ENCODE measurements at places on chromosomes 4 and X.

GRCh38 chrX:129747533-129747932 is 8.8 kb downstream of the XPNPEP2 start:
- DNase-seq: no peak

DNA sequence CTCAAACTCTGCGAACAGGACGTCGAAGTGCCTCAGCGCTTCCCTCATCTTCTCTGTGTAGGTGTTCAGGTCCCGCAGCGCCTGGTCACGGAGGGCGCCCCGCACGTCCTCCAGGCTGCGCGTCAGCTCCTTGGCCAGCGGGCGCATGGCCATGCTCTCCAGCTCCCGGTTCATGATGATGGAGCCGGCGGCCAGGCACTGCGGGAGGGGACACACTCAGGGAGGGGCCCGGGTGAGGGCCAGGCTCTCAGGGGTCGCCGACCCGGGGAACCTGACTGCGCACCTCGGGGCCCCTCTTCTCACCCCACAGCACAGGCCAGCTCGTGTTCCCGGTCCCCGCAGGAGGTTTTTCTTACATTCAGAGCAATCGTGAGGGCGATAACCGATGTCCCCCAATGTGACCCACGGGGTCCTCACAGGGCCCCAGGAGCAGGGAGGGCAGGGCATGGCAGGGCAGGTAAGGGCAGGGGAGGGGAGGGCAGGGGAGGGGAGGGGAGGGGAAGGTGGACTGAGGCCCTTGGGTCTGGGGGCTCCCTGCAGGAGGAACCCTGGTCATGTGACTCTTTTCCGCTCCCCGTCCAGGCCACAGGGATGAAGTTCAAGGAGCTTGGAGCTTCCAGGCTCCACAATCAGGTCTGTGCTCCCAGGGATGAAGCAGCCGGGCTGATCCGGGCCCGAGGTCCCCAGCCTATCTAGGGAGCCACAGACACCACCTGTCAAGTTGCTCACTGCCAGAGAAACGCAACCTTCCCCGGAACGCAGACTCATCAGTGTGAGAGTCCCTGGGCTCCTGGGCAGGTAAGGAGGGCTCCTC is 77.8 kb upstream of the MXD4 start:
- DNase-seq: no peak

- no peak for DNase-seq
These were observed 2.1 kb downstream of the PPAT start for GRCh38 chr4:56433280-56433679.

DNA sequence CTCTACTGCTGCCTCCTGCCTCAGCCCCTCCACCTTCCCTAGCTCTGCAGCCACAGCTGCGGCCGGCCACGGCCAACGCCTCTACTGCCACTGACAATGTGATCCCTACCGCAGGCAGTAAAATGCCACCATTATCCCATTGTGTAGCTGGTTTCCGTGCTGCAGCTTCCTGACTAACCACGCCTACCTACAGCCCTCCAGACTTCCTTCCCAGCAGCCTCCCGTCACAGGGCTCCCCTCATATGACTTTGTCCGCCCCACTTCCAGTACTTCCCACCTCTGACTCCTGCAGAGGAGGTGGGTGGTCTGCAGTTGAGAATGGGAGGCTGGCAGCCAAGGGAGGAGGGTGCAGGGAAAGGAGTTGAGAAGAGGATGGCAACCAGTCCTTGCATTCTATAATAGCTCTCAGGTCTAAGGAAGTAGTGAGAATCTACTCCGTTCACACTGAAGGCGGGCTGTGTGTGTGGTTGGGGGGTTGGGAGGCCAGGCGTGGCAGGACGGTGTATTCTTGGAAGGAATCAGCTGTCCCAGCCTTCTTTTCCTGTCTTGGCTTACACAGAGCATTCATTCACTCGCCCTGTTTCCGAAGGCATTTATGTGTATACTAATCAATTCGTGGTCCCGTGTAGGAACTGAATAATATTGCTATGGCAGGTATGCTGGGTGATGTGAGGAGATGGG is 33.1 kb upstream of the USP51 start:
- no peak for DNase-seq

GRCh38 chr4:157509341-157509740 is 288.8 kb downstream of the GRIA2 start:
- no peak for DNase-seq
